Transverse colon (tissue), 4 donors: ENCODE measurements at places on chromosomes 7 and 10. TPM values are rescaled to one million over a fixed set of nuclear protein-coding genes. Genes with fewer than 3 reads are reported as not detected.

GRCh38 chr10:71323407-71323806, 4.3 kb downstream of the SLC29A3 start:
- no peak overlapping the region for H3K4me3 ChIP-seq
- H3K36me3 ChIP-seq, result no peaks in the 10 kb centered on the region
- DNase-seq, result no peak
- no peaks in the 10 kb centered on the region for H3K27me3 ChIP-seq
- no peak overlapping the region for H3K27ac ChIP-seq
- H3K4me1 ChIP-seq, result peaks cover 7% of the 10 kb centered on the region

DNA sequence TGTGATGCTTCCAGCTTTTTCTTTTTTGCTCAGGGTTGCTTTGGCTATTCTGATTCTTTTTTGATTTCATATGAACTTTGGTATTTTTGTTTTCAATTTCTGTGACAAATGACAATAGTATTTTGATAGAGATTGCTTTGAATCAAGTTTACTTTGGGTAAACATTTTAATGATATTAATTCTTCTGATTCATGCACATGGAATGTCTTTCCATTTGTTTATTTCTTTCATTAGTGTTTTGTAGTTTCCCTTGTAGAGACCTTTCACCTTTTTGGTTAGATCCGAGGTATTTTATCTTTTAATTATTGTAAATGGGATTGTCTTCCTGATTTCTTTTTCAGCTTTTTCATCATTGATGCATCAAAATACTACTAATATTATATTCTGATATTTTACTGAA, 93.2 kb downstream of the LANCL2 start:
- no peak overlapping the region for H3K4me3 ChIP-seq
- no peaks in the 10 kb centered on the region for H3K36me3 ChIP-seq
- H3K27me3 ChIP-seq, result no peaks in the 10 kb centered on the region
- DNase-seq, result no peak
- no peak overlapping the region for H3K27ac ChIP-seq

RNF133 gene
- total RNA-seq, result 1.2 TPM

DNA sequence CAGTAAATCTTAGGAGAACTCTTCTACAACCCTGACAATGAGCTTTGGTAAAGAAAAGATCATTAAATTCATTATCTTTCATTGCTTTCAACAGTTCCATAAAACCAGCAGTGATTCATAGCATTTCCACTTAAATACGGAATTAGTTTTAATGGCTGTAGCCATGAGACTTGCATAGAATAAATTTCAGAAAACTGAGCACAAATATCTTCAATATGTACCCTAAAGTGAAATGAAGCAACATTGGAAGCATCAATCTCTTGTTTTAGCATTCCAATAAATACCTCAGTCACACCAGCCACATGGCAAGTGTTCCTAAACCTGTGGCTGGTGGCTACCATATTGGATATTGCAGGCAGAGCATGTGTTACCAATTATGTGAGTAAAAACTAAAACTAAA, 3.6 kb upstream of the RARRES2 start:
- peaks cover 14% of the 10 kb centered on the region for H3K4me1 ChIP-seq
- H3K4me3 ChIP-seq, result no peak overlapping the region
- peaks cover 11% of the 10 kb centered on the region for H3K27me3 ChIP-seq
- H3K27ac ChIP-seq, result no peak overlapping the region

- DNase-seq, result peak; percentile 63
- peaks cover 87% of the 10 kb centered on the region for H3K27me3 ChIP-seq
- H3K27ac ChIP-seq, result peak overlapping the region; percentile 43
- peaks cover 13% of the 10 kb centered on the region for H3K4me1 ChIP-seq
Observed at GRCh38 chr10:96124230-96125141, 5.6 kb upstream of the ZNF518A start.

DNA sequence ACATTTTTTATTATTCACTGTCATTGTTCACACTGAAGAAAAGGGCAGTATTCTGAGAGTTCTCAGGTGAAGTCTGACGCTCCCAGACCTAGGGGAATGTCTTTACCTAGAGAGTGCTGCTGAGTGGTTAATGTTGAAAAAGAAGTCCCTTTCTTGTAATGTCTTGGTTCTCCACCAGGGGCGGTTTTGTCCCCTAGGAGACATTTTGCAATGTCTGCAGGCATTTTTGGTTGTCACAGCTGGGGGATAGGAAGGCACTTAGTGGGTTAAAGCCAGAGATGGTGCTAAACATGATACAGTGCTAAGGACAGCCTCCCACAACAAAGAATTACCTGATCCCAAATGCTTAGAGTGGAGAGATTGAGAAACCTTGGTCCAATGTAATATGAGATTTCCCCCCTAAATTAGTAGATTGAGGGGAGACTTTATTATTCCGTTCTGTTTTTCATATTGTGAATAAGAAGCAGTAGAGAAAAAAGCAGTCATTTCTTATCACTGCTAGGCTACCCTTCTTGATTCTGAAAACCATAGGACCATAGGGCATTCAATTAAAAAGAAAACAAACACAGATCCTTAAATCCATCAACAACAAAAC, 13.1 kb downstream of the UMAD1 start:
- H3K27ac ChIP-seq, result no peak overlapping the region
- no peaks in the 10 kb centered on the region for H3K36me3 ChIP-seq
- DNase-seq, result no peak
- no peaks in the 10 kb centered on the region for H3K27me3 ChIP-seq
- H3K4me1 ChIP-seq, result peaks cover 27% of the 10 kb centered on the region
- H3K4me3 ChIP-seq, result no peak overlapping the region
